ENCODE measurements at places on chromosomes 4 and X.

DNA sequence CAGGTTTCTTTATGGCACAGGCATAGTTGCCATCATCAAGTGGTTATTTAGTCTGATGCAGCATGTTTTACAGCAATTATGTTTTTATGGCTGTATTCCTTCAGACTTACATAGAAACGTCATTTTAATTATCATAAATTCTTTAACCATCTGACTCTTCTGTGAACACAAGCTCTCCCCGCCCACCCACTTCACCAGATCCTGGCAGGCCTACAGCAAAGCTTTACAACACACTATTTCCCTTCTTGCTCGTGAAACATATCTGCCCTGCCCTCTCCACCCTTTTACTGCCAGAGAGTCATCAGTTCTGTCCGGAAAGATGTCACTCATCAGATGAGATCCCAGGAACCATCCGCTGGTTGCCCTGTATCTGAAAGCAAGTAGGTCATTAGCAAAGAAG is 120.5 kb downstream of the HS6ST2 start:
- DNase-seq, result no peak

DNA sequence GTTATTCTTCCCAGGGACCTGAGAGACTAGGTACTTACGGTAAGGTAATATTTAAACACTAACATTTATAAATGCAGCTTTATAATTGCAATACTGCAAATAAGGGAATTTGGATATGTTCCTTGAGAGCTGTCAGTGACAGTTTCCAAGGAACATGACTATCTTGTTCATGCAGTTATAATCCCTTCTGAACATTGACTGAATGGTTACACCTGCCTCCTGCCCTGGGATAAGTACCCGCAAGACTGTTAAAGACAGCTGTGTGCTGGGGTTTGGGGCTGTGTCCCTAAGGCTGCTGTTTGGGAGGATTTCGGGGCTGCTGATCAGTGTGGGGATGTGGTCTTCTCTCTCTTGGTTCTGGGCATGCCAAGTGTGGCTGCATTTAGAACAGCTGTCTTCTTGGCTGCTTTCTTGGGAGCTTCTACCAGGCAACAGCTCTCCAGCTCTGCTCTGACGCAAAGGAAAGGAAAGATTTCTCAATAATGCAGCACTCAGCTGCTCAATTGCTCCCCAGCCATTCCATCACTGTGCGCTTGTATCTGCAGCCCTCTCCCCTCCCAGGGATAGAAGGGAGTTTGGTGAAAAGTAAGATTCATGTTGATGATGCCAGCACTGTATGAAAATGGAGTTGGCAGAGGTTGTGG is 298.8 kb upstream of the TAPT1 start:
- DNase-seq, result no peak

DNA sequence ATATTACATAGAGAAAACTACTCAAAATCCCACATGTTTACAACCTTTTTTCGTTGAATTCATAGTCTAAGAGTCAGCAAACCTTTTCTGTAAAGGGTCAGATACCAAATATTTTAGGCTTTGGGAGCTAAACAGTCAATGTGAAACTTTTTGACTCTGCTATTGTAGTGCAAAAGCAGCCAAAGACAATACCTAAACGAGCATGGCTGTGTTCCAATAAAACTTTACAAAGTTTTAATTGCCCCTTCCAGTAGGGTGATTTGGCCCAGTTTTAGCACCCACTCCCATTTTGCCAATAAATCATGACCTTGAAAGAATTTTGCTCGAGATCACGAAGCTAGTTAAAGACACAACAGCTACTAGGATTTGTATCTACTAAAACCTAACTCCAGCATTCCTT is 147.2 kb downstream of the ANKRD50 start:
- no peak for DNase-seq

DNA sequence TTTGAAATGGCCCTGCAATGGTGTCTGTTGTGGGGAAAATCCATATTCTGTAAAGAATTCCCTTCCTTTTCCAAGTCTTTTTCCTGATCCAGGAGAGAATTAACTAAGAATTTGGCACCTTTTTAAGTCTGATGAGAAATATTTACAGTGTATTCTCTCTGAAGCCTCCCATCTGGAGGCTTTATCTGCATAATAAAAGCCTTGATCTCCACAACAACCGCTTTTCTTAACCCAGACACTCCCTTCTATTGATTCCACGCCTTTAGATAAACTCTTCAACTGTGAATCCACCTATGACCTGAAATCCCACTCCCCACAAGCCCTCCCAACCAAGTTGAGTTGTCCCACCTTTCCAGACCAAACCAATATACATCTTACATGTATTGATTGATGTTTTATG is 43.1 kb upstream of the TMPRSS11E start:
- DNase-seq, result no peak

- DNase-seq, result no peak
Measured at GRCh38 chr4:167930166-167930565, 162.2 kb upstream of the ANXA10 start.

GRCh38 chr4:139316733-139317132 is 14.5 kb upstream of the NDUFC1 start:
- DNase-seq, result no peak

DNA sequence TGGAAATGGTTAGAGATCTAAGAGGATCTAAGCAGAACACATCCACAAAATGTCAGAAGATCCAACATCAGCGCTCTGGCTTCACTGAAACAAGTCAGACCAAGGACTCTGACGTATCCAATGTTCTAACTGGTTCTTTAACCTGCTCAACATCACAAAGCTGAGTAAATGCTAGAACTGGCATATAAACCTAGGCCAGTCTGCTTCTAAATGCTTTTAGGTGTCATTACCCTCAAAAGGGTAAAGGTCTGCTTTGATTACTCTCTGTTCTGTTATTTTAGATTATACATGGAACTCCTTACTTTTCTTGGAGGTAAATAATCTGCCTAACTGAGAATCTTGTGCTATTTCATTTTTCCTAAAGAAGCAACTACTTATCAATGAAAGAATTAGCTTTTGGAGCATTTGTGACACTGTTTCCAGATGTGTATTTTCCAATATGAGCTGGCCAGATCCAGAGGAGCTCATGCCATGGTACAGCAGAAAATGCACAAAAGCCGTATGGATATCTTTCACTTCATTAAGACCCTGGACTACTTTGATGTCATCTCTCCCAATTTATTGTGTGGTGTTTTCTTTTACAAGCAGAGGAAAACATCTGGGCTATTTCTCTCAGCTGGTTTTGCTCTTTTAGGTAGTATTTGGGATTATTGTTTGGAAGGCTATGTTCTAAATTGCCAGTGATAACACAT is 123.5 kb downstream of the RASGEF1B start:
- DNase-seq, result no peak

- DNase-seq, result no peak
Measured at GRCh38 chr4:133711817-133712216, 489.8 kb downstream of the PABPC4L start.

GRCh38 chr4:81756042-81756441 is 284.3 kb upstream of the RASGEF1B start:
- no peak for DNase-seq

DNA sequence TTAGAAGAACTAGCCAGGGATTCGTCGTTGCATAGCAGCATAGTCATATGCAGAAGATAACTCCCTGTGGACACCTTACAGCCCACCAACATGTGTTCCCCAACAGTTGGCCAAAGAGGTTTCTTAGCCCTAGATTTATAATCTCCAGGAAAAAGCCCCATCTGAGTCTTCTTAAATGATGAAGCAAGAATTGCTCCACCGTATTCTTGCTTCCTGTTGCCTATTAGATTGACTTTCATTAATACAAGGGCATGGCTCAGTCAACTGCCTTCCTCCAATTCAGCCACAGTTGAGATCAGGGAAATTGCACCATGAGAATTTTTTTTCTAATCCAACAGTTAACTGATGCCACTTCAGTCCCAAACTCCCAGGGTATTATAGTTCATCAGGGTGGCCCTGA is 5.2 kb upstream of the AFF2 start:
- DNase-seq, result no peak

DNA sequence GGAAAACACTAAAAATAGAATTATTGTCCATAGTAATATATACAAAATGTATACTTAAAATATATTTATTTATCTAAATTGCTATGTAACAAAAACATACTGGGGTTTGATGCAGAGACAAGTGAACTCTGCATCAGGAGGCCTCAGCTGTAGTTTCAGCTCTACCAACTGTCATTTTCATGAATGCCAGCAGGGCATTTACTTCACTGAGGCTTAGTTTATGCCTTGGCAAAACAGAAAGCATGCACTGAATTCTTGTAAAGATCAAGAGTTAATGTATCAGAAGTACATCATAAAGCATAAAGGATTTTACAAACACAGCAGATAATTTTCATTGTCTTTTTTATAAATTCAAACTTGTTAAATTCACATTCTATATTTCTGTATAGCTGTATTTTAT is 577.0 kb downstream of the C4orf33 start:
- DNase-seq, result no peak

DNA sequence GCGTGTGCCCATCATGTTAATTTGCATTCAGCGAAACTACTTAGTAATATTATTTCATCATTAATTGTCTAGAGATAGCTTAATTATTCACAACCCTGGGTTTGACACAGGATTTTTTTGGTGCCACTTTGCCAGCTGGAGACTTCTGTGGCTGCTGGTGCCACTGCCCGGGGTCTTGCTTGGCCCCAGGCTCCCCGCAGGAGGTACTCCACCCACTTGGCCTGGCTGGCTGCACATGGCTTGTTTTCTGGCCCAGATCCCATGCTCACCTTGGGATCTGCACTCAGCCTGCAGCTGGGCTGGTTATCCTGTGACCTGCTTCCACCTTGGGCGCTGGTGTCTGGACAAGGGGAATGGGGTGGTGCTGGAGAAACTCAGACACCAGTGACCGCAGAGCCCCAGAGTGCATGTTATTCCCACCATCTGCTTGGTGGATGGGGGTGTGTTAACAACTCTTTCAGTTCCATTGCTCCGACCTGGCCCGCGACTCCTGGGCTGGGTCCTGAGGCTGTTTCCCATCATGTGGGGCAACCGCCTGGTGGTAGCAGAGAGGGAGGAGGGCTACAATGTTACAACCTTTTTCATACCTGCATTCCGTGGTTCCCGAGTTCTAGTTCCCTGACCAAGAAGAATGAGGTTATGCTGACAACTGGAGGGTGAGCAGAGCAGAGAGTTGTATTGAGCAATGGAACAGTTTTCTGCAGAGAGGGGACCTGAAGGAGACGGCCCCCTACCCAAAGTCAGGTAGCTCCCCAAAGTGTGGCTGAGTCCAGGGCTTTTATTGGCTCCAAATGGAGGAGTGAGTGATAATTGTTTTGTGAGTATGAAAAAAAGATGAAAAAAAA is 1950.0 kb upstream of the IGFBP7 start:
- DNase-seq, result no peak

GRCh38 chrX:47502316-47503125 is 19.5 kb upstream of the ZNF41 start:
- no peak for DNase-seq

DNA sequence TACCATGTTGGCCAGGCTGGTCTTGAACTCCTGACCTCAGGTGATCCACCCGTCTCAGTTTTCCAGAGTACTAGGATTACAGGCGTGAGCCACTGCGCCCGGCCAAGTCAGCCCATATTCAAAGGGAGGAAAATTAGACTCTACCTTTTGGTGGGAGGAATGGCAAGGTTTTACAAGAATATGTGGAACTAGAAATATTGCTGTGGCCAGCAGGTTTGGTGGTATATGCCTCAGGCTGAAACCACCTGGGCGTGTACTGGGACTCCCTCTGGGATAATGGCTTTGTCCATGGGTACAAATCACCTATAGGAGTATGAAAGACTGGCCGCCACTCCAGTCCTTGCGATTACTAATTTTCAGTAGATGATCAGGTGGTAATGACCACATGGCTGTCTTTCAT is 32.4 kb downstream of the SAT1 start:
- DNase-seq, result no peak

- DNase-seq, result no peak
Measured at GRCh38 chr4:1478766-1479355, 72.6 kb upstream of the NKX1-1 start.

DNA sequence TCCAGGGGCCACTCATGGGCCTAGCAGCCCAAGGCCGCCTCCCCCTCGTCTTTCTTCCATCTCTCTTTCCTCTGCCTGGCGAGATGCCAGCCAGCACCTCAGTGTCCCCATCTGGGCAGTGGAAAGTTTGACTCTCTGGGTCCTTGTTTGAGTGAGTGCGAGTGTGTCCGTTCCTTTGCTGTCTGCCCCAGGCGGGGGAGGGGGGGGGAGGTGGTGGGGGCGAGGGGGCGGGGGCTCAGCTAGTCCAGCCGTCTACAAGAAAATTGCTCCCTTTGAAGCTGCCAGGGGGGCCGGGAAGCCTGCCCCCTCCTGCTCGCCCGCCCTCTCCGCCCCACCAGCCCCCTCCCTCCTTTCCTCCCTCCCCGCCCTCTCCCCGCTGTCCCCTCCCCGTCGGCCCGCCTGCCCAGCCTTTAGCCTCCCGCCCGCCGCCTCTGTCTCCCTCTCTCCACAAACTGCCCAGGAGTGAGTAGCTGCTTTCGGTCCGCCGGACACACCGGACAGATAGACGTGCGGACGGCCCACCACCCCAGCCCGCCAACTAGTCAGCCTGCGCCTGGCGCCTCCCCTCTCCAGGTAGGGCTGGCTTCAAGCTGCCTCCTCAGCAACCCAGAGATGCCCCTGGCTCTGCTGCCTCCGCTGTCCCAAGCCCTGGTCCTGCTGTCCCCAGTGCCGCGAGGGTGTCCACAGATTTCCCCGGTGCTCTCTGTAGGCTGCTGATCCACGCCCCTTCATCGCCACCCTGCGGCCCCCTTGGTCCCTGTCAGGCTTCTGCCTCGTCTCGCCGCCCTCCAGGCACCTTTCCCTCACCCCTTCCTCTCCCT is at the start of gene BGN:
Gene BGN (plus strand): TSS at position 440 of the 821 bp plus-strand sequence. CDS start 9,652 bp downstream, outside the sequence.
- peak; percentile 78 for DNase-seq

DNA sequence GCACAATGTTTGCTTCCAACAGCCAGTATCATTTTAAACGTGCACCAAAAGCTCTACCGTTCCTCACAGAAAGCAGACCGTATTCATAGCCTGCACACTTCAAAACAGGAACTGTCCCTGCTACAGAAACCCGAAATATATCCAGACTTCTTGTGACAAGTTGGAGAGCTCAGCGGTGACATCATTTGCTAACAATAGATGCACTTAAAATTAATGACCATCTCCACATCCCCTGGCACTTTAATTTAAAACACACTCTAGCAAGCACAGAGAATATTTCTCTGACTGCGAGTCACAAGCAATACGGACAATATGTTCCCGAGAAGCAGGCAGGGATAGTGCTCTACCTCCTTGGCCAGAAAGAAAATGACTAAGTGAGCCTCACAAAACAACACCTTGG is 2.5 kb downstream of the NYX start:
- DNase-seq, result no peak

DNA sequence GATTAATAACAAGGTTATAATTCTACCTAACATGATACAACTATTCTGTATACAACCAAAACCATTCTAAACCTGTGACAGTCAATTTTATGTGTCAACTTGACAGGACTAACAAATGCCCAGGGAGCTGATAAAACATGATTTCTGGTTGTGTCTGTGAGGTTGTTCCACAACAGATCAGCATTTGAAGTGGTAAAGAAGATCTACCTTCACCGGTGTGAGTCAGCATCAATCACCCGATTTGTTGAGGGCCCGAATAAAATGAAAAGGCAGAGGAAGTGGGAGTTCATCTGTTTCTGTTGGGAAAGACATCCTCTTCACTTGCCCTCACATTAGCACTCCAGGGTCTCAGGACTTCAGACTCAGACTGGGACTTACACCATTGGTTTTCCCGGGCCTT is 187.9 kb downstream of the MAB21L2 start:
- DNase-seq, result no peak

Data from HuH-7 (cell line).